ENCODE measurements at places on chromosomes 5 and 9.

GRCh38 chr5:98200726-98201541 is 572.5 kb upstream of the RGMB start:
- DNase-seq = no peak

GRCh38 chr9:27539479-27540441 is 10.1 kb upstream of the MOB3B start:
- DNase-seq = no peak

DNA sequence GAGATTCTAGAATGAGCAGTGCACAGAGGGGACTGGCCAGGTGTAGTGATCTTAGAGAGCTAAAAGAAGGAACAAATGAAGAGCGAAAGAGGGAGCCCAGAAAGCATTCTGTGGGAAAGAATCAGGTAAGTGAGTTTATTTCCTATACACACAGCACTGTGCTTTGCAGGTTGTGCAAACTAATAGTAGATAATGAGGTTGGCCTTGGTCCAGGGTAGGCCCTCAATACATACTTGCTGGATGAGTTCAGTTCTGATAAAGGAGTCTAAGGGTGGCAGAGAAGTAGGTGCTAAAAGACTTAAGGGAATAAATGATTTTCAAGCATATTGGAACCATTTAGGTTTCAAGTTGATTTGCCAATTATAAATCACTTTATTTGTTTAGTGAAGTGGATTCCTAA is 122.0 kb downstream of the NPR3 start:
- no peak for DNase-seq

GRCh38 chr5:177325868-177326381 is 14.2 kb upstream of the MXD3 start:
- DNase-seq = no peak

DNA sequence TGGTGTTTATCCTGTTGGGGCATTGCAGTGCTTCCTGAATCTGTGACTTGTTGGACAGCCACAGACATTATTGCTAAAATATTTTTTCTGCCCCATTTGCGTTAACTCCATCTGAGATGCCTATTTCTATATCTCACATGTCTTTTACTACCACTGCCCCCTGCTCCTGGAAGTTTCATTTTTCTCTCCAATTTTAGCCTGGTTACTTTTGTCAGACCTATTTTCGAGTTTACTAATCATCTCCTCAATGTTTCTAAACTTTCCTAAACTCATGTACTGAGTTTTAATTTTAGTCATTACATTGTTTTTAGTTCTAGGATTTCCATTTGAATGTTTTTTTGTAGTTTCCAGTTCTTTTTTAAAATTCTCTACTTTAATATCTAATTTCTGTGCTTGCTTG is 17.6 kb downstream of the HAPLN1 start:
- DNase-seq = no peak

DNA sequence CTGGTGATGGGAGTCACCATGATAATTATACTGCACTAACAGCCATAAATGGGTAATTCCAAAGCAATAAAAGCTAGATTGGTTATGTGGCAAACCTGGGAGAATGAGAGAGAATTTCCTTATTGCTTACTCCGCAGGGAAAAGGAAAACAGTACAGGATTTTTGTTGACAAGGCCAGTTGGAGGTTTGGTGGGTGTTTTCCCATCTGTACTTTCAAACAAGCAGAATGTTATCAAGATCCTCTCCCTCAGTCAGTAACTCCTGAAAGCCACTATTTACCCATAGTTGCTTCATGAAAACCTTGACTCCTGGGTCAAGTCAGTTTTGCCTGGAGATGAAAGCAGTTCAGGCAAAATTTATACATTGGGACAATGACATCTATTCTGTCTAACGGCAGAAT is 26.4 kb downstream of the IL9 start:
- DNase-seq = no peak

DNA sequence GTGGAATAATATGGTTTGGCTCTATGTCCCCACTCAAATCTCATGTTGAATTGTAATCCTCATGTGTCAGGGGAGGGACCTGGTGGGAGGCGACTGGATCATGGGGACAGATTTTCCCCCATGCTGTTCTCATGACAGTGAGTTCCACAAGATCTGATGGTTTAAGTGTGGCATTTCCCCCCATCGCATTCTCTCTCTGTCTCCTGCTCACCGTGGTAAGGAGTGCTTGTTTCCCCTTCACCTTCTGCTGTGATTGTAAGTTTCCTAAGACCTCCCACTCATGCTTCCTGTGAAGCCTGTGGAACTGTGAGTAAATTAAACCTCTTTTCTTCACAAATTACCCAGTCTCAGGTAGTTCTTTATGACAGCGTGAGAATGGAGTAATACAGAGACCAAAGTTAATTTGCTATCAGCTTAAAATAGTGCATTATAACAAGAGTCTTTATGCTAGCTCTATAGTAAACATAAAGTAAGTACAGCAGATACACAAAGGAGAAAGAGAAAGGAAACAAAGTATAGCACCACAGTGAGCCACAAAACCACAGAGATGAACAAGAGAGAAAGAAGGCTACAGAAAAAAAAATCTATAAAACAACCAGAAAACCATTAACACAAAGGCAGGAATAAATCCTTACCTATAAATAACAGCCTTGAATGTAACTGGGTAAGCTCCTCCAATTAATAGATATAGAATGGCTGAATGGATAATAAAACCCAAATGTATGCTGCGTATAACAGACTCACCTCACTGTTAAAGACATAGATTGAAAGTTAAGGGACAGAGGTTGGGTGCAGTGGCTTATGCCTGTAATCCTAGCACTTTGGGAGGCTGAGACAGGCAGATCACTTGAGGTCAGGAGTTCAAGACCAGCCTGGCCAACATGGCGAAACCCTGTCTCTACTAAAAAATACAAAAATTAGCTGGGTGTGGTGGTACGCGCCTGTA is 39.7 kb downstream of the RAPGEF6 start:
- no peak for DNase-seq

- DNase-seq = no peak
Measured at GRCh38 chr5:67465537-67466207, 269.1 kb upstream of the CD180 start.

- no peak for DNase-seq
Measured at GRCh38 chr5:56685503-56686217, 129.7 kb upstream of the MAP3K1 start.

DNA sequence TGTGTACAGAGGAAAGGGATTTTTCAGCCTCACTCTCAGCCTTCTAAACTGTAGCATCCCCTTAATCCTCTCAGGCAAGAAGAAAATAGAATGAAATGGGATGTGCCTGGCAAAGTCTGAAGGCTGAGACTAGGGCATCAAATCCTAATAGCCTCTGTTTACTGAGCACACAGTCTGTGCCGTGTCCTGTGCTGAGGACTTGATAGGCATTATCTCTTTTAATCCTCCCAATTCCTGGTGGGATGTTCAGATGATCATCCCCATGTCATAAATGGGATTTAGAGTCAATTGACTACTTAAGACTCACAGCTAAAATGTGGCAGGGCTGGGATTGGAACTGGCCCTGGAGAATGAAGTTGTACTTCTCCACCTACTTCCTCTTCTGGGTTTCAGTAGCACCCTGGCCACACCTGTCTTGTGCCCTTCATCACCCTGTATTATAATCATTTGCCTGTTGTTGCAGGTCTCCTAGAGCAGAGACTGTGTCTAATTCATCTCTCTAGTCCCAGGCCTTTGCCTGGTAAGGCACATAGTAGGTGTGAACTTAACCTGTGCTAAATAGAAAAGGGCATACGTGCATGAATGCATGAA is 81.0 kb downstream of the WWC1 start:
- DNase-seq = no peak

DNA sequence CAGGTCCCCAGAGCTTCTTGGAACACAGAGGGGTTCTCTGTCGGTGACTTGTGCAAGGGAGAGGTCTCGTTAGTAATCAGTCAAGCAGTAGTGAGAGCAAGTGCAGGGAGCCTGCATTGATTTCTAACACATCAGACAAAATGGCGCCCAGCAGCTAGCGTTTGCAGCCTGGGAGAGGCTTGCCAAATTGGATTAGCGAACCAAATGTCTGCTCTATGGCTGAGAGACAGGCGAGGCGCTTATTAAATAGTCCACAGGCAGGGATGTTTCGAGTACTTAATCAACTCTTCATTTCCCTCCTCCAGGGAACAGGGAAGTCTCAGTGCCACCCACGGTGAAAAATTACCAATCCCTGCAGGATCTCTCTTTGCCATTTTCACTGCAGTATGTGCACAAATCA is 131.4 kb upstream of the SHB start:
- no peak for DNase-seq

DNA sequence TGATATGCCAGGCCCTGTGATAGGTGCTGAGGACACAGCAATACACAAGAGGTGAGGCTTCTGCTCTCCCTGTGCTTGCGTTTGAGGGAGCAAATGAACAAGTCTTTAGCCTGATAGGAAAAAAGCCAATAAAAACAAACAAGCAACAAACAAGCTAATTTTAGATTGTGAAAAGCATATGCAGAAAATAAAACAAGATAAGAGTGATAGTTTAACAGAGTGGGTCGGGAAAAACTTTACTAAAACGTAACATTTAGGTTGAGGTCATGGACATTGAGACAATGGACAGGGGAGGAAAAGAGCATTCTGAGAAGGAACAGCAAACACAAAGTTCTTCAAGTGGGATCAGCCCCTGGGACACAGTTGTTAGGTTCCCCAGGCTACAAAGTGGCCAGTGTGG is 4.3 kb downstream of the SMIM3 start:
- DNase-seq = no peak

GRCh38 chr5:144422018-144422727 is 251.5 kb downstream of the KCTD16 start:
- no peak for DNase-seq

DNA sequence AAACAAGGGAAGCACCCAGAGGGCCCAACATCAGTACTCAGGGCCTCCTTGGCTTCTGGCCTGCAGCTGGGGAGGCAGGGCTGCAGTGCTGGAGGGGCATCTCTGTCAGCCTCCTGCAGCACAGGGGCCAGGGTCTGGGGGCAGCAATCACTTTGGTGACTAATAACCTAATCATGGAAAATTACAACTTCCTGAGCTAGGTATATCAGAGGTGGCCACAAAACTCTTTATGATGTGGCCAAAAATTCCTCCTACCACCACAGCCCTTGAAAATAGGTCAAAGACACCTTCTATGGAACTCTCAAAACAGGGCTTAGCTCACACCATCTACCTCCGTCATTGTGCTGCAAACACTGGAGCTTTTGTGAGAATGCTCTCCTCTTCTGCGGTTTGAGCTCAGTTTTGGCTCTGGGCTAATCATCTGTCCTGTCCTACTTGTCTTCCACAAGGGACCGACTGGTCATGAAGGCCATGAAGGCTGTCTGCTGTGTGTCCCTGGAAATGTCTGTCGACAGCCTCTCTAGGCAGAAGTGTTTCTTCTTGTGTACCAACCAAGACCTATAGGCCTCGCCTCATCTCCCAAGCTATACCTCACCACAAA is 28.6 kb downstream of the CSF2 start:
- DNase-seq = no peak

DNA sequence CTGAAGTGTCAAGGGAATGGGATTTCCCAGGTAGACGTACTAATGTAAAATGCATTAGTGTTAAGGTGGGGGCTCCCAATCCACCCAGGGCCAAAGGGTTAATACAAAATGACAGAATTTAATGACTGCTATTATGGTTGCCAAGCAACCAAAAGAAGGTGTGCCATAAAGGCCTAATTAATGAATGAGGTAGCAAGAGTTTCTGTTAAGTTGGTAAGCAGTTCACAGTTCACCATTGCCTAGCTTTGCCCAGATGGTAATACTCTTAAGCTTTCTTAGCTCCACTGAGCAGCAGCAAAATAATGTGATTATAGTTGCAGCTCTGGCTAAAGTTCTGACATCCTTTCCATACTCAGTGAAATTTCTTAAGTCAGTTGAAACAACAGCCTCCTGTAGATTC is 211.7 kb downstream of the DENND1A start:
- no peak for DNase-seq

- no peak for DNase-seq
Measured at GRCh38 chr5:22531986-22532385, 321.2 kb downstream of the CDH12 start.

DNA sequence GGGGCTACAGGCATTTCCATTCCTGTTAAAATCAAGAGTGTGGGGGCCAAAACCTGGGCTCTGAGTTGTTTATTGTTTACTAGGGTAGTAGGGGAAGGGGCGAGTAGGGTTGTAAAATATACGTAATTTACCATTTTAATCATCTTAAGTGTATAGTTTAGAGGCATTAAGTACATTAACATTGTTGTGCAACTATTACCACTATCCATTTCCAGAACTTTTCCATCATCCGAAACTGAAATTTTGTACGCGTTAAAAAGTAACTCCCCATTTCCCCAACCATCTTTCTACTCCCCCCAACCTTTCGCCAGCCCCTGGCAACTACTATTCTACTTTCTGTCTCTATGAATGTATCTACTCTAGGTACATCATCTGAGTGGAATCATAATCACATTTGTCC is 3.6 kb upstream of the FOXD1 start:
- DNase-seq = no peak

DNA sequence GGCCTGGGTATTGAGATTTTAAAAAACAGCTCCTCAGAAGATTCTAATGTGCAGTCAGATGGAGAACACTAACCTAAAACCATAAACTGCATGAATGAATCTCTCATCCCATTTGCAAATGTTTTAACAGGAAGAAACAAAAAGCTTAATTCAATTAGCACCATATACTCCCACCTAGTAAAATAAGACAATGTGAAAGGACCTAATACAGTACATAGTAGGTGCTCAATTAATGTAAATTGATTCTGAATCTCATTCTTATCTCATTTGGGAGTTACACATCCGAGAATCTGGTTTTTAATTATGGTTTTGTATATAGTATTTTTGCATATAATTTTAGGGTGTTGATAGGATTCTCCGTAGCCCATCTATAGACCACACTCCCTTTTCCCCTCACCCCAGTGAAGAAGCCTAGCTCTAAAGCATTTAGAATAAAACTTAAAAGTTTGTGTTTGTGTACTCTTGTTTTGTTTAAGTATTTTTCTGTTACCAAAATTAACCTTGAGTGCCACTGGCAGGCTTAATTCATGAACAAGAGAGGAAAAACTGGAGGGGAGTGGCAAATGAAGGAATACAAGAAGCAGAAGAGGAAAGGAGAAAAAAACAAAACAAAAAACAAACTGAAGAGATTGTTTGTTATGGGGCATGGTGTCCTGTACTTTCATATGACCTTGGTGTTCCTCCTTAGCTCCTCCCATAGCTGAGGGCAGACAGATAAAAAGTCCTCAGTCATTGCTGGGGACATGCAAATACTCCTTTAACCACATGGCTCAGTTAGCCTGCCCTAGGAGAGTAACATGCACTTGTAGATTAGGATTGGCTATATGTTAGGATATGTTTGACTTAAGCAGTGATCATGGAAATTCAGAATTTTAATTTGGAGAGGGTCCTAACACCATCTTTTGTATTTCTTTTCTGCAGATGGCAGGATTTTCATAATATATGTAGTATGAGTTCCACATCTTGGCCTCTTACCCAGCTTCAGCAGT is 1.2 kb downstream of the RNF14 start:
- no peak for DNase-seq
